Cerebellar cortex (tissue), 1 donor: ENCODE measurements at places on chromosomes 7 and 10.

GRCh38 chr7:6172910-6173295 lies 99.5 kb downstream of the CYTH3 start:
- DNase-seq, result no peak

- no peak for DNase-seq
These were observed 442.0 kb downstream of the MDFIC start for GRCh38 chr7:115363916-115364315.

DNA sequence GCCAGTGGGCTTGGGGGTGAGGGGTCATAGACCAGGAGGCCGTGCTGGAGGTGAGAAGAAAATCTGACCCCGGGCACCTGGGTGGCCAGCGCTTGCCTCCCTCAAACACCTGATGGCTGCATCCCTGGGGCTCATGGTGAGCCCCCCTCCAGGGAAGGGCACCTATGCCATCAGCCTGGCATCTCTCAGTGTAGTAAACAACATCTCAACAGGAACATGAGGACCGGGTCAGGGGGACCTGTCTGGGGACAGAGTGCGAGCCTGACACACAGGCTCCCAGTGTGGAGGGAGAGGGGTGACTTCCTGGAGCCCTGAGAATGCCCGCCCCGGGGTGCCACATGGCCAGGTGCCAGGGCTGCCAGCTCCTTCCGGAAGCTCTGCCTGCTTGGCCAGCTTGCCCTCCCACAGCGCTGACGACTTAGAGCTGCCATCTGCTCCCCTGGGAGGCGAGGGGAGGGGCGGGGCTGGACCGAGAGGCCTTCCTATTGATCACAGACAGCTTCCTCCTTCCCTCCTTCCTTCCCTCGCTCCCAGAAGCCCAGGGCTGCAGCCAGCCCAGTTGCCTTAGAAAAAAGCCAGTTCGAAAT lies 12.3 kb downstream of the STX1A start:
- DNase-seq, result no peak

GRCh38 chr10:101623528-101623927 lies 35.4 kb downstream of the DPCD start:
- DNase-seq, result no peak

- no peak for DNase-seq
These were observed 68.7 kb upstream of the SEPHS1 start for GRCh38 chr10:13416760-13417159.

GRCh38 chr10:73601486-73601921 lies 10.4 kb upstream of the USP54 start:
- DNase-seq, result no peak

DNA sequence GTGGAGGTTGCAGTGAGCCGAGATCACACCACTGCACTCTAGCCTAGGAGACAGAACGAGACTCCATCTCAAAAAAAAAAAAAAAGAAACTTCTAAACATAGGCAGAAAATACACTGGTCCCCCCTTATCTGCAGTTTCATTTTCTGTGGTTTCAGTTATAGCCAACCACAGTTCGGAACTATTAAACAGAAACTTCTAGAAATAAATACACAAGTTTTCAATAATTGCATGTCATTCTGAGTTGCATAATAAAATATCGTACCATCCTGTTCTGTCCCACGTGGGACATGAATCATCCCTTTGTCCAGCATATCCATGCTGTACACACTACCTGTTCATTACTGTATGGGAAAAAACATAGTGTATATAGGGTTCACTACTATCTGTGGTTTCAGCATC lies 8.0 kb downstream of the XRCC2 start:
- no peak for DNase-seq

- no peak for DNase-seq
These were observed 41.5 kb downstream of the KLRG2 start for GRCh38 chr7:139441961-139442360.

GRCh38 chr10:1070919-1071318 lies 14.7 kb downstream of the WDR37 start:
- no peak for DNase-seq
